Stimulated activated CD4-positive, alpha-beta T cell treated with anti-CD3 and anti-CD28 coated beads, TNF-alpha, amount 100 ng/mL, for 4 hours (primary cell): ENCODE measurements at places on chromosomes 5 and 9.

DNA sequence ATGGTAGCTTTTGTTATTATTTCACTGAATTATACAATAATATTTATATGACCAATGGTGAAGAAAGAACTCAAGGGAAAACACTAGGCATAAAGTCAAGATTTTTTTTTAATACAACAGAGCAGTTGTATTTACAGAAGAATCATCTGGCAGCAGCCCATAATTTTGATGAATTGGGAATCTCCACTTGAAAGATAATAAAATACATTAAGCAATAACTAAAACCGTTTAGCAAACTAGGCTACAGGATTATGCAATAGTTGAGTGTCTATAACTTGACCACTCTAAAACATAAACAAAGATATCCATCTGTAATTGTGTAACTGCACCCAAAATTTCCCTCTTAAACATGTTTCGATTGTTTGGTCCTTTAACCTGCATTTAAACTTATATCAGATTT lies 80.8 kb downstream of the SNCAIP start:
- DNase-seq: no peak

GRCh38 chr5:17218353-17219005 lies 1.0 kb downstream of the BASP1 start:
- no peak for DNase-seq

DNA sequence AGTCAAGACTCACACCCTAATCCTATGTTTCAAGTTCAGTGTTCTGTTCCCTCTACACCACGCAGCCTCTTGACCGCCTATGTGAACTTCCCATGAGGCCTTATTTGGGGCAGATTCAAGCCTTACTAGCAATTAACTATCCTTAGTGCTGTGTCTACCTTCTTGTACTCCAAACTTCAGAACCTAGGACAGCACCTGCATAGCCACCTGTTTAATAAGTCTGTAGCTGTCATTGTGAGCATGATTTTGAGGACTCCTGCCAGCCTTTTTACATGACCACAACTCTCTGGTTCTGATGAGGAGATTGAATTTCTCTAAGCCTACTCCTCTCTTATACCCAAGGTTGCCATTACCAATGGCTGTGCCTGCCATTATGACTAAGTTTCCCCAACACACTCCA lies 50.8 kb upstream of the PCSK1 start:
- no peak for DNase-seq

DNA sequence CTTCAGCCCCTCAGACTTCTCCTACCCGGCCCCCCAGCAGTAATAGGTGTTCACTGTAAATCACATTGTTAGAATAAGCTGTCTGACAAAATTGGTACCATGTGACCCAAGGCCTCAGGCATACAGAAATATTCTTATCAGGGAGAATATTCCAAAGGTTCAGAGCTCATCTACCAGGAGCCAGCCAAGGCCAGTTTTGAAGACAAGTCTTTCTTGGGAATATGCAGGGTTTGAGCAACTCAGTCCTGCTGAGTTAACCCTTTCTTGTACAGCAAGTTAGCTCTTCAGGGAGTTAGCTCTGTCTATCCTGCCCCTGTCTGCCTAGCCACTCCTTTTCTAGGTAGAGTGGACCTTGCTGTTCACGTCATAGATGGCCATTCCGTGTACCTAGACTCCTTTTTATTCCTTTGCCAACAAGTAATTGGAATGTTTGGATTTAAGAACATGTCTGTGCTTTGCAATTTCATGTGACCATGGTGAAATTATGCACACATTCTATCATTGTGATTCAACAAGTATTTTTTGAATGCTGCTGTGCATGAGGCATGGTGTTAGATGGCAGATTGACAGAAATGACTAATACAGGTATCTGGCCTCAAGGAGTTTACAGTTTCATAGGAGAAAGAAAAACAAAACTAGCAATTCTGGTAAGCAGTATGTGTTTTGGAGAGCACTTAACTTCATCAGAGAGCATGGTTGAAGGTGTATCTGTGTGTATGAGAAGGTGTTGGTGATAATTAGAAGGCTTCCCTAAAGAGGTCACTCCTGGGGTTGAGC lies 22.6 kb downstream of the TGFBR1 start:
- DNase-seq: no peak

DNA sequence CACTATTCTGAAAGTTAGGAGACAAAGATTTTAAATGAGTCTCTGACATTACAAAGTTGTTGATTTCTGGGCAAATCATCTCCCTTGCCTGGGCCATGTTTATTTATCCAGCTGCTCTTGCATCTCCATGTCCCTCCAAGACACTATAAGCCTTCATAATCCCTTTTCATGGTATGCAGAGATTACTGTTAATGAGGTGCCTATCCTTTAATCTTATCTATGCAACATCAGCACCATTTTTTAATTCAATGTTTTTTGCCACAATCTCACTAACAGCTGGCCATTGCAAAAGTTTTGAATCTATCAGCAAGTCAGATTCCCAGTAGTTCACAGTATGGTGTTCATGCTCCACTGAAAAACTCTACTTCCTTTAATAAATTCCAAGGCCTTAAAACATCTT lies 108.5 kb upstream of the PTPRD start:
- DNase-seq: no peak

DNA sequence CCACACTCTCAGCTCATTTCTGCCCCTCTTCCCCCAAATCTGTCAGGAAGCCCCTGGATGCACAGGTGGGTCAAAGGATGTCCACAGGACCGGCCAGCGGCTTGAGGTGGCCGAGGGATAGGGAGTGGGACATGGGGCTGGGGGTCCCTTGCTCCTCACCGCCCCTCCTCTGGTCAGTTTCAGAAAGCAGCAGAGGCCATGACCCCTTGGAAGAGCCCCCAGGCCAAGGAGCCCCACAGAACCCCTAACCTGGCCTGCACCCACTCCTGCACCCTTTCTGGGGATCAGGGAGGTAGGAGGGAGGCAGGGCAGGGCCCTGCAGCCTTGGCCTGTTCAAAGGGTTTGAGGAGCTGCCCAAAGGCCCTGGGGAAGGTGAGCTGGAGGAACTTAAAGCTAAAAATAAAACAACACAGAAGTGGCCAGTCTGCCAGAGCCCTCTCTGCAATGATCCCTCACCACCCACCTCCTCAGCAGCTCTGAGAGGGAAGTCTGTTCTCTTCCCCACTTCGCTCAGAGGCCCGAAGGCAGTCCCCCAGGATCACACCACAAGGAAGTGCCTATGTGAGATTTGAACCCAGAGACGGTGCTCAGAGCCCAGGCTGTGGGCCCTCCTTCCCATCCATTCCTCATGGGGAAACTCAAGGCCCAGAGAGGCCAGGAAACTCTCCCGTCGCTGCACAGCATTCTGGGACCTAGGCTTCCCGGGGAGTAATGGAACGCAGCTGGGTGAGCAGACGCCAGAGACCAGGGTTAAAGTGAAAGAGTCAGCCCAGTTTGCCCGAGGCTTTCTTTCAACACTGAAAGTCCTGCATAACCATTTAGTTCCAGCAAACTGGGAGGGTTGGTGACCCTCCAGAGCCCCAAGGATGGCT lies 910 bp downstream of the ENG start:
- no peak for DNase-seq

DNA sequence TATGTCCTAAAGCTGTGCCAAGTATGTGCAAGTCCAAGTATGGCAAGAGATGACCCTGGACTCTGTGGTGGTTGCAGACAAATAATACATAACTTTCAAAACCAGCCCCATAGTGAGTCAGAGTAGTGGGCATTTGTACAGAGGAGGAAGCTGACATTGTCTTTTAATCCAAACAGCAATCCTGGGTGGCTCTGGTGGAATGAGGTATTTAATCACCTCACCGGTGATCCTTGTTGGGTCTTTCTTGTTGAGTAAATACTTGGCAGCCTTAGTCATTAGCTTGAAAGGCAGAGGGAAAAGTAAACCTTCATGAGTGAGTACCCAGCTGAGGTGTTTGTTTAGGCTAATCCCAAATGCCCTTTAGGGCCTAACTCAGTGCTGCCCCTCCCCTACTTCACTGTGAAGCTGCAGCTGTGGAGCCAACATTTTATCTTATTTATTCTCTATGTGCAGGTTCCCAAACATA lies 148.7 kb upstream of the SLC12A2 start:
- no peak for DNase-seq
